Glomerular endothelial cell (primary cell): ENCODE measurements at places on chromosomes 3 and 15.

DNA sequence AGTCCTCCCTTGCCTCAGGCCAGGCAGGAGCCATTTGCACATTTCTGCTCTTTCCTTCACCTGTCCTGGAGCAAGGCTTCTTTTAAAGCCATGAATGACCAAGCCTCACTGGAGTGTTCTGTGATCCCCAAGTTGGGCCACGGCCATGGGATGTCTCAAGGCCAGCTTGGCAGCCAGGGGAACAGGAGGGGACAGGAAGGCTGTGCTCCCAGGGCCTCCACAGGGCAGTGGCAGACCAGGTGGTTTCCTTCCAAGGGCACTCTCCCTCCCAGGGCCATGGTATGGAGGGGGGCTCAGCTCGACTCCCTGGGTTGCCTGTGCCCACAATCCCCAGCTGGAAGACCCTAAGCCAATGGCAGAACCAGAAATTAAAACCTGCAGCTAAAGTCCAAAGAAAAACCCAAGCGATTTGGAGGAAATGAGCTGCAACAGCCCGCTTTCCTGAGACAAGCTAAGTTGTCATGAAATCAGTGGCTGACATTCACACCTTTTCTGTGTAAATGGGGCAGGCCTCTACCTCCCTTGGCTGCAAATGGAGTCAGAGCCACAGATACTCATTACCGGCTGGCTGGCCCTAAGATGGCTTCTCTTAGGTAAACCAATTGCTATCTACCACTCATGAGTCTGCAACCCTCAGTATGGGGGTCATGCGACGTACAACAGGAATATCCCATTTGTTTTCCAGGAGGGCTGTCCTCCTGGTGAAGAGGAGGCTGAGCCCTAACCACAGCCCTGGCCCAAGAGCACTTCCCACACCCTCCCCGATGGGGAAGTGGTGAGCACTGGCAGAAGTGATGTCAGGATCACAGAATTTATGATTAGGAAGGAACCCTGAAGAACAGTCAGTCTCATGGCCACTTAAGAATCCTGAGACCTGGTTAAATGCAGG lies 83.3 kb downstream of the SNRK start:
- no peak for DNase-seq

DNA sequence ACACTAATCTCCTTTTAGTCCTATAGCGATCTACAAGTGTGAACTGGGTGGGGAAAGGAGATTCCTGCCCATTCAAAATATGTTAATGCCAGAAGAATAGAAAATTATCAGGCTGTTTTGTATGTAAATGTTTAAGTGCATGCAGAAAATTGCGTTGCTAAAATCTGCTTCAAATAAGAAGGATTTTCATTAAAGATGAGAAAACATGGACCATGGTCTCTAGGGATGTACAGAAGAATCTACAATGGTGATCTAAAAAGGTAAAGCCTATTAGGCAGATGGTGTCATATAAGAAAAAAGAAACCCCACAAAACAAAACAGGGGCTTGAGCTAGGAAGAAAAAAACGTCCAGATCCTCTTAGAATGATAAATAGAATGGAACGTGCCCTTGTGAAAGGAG lies 287.5 kb upstream of the ROBO1 start:
- DNase-seq, result no peak

DNA sequence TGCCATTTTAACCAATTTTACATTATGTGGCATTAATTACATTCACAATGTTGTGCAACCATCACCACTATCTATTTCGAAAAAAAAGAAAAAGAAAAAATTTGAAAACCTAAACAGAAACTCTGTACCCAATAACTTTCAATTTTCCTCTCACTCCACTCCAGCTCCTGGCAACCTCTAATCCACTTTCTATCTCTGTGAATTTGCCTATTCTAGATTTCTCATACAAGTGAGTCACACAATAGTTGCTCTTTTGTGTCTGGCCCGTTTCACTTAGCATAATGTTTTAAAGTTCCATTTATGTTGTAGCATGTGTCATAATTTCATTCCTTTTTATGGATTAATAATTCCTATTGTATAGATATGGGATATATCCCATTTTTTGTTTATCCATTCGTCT lies 53.3 kb upstream of the TBC1D5 start:
- DNase-seq, result no peak

- no peak for DNase-seq
These were observed 6.7 kb downstream of the EOMES start for GRCh38 chr3:27715454-27715806.

GRCh38 chr15:65365229-65365628 lies 12.6 kb downstream of the IGDCC3 start:
- no peak for DNase-seq

DNA sequence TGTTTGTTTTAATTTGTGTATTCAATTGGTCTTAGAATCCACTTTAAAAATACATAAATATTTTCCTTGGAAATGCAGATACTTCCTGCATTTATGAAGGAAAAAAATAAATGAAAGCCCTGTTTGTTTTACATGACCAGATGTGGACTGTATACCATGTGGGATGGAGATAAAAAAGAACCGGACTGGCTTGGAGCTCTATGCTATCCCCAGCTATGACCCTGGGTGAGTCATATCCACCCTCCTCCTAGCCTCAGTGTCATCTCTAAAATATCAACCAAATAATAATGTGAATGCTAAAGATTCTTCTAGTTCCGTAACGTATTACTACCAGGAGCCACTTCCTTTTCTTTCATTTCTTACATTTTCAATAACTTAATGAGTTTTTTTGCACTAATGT lies 44.5 kb upstream of the PDZRN3 start:
- no peak for DNase-seq

GRCh38 chr3:23213813-23214212 lies 10.7 kb downstream of the UBE2E2 start:
- no peak for DNase-seq

DNA sequence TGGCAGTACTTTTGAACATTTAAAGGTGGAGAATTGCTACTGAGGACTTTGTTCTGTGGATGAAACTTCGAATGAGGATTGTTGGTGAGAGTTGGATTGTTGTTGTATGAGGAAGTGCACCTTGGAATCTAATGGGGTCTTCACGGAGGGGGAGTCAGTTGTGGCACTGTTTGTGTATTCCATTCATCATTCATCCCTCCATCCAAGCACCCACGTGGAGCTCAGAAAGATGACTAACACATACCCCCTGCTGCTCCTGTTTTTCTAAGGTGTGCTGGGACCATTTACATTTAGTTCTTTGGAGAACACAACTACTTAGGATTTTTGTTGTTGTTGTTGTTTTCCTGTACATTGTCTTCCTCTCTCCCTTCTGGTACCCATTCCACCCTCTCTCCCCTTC lies 122.6 kb downstream of the IGF1R start:
- no peak for DNase-seq

- no peak for DNase-seq
These were observed 28.6 kb upstream of the UTS2B start for GRCh38 chr3:191358929-191359328.

DNA sequence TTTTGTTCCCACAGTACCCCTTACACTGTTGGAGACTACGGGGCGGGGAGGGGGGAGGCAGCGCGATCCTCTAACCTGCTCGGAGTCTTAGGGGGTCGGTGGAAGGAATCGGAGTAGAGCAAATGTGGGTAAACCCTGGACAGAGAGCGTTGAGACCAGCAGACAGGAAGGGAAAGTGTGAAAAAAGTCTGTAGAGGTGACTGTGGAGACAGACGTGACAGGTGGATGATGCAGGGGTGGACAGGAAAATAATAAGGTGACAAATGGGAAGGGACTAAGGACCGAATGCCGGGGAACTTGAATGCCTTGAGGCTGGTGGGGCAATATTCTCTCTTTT lies 424 bp downstream of the EAF2 start:
- DNase-seq, result no peak

- DNase-seq, result no peak
These were observed 429.5 kb downstream of the NLGN1 start for GRCh38 chr3:173826901-173827609.

GRCh38 chr3:14616606-14617507 lies 34.7 kb upstream of the CCDC174 start:
- no peak for DNase-seq

DNA sequence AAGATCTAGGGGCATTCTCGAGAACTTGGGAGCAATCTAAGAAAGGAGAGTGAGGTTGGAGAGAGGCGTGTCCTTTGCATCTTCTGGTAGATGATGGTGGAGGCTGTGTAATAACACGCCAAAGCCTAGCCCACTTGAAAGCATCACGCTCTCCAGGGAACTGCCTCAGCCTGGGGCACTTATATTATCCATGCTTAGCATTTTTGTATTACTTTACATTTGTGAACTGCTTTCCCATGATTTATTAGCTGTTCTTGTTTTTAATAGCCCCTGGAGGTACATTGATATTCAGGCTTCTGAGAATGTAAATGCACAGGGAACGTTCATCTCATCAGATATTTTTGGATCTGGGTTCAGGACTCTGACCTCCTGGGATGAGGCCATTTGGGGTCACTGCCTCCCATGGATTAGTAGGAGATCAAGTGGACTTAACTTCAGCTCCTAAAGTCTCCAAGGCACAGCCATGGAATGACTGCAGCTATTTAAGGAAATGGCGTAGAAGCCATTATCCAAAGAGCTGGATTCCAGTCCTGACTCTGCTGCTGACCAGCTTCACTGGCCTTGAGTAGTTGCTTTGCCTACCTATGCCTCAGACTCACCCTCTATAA lies 124.9 kb downstream of the LPP start:
- no peak for DNase-seq

- no peak for DNase-seq
These were observed 765 bp upstream of the UBE2E2 start for GRCh38 chr3:23202203-23202920.

DNA sequence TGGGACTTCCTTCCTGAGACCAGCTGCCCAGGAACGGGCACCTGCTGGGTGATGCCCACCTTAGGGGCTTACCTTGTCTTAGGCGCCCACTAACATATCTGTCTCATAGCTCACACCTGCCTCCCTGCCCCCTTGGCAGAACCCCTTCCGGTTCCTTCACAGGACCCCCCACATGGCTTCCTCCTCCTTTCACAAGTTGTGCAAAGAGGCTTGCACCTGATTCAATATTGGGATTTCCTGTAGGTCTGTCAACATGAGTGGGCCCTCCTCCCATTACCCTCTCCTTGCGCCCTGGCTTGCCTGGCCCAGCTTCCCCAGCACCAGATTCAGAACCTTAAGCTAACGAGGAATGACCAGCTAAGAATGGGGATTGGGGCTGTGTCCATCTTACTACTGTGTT lies 633 bp downstream of the THPO start:
- DNase-seq, result no peak

GRCh38 chr3:42610976-42611375 lies 10.5 kb downstream of the NKTR start:
- DNase-seq, result no peak

DNA sequence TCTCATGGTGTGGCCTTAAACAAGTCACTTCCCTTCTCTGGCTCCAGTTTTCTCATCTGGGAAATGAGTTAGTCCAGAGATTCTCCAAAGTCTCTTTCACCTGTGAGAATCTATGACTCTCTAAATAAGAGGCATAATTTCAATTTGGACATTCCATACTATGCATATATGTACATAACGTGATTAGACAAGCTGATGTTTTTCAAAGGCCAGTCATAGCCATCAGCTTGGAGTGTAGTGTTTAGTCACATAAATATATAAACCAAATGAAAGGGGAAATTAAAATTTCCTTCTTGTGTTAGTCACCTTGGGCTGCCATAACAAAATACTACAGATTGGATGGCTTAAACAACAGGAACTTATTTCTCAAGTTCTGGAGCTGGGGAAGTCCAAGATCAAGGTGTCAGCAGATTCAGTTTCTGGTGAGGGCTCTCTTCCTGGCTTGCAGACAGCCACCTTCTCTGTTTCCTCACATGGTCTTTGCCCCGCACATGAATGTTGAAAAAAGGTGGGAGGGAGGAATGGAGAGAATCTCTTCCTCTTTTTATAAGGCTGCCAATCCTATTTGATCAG lies 19.4 kb downstream of the TMEM41A start:
- DNase-seq, result no peak

- DNase-seq, result no peak
These were observed 933 bp upstream of the APEH start for GRCh38 chr3:49673121-49673714.

GRCh38 chr3:159982442-159982974 lies 6.1 kb upstream of the IL12A start:
- no peak for DNase-seq

- DNase-seq, result peak; percentile 72
These were observed at the start of gene SMAD6 for GRCh38 chr15:66702035-66702786. SMAD6 (plus strand) TSS chr15:66702236; CDS start chr15:66703259, 1,023 bp downstream.

GRCh38 chr3:17645074-17645698 lies 97.2 kb downstream of the TBC1D5 start:
- DNase-seq, result no peak

DNA sequence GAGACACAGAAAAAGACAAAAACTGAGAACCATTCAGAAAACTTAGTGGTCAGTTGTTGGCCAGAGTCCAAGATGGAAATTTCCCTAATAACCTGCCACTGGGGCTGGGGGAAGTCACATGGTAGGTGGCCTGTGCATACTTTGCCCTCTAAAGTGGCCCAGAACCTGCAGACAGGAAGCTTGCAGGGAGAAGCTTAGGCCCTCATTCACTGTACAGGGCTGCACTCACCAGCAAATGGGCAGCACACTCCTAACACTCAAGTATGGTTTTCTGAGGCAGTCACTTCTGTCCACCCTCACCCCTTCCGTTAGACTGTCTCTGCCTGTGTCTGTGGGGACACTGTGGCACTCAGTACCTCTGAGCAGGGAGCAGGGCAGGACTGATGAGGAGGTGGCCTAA lies 14.5 kb upstream of the RNU6-1 start:
- DNase-seq, result no peak

GRCh38 chr3:124149081-124149480 lies 157.2 kb upstream of the ROPN1 start:
- DNase-seq, result no peak

- no peak for DNase-seq
These were observed 108.5 kb downstream of the SAMMSON start for GRCh38 chr3:70108072-70108471.

DNA sequence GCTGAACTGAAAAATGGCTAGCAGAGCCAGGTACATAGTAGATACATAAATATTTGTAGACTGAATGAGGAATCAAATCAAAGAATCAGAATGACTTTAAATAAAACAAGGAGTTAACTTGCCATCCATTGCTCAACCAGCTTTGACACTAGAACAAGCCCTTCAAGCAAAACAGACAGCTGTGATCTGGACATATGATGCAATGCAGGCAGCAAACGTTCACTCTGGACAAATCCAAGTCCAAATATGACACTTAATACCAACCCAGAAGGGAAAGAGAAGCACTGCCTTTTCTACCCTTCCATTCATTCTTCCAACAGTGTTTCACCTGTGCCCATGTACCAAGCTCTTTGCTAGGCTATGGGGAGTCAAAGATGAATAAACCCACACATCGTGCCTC lies 4.5 kb downstream of the THRB start:
- DNase-seq, result no peak

GRCh38 chr15:45669422-45669821 lies 34.6 kb downstream of the SQOR start:
- no peak for DNase-seq

GRCh38 chr3:61158667-61159066 lies 92.6 kb downstream of the FHIT start:
- no peak for DNase-seq

DNA sequence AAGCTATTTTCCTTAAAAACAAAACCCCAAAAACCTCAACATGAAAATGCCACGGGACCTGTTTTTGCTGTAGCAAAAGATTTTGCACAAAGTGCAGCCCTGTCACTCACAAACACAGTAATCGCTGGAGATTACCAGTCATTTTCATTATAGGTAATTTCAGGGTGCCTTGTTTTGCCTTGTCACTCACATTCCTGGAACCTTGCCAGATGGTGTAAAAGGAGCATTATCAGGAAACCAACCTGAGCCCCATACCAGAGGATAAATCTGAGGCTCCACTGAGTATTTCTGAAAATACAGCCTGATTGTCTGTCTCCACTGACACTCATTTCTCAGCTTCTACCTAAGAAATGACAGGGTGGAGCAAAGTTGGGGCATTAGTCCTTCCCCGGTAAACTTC lies 791.3 kb upstream of the LMCD1 start:
- no peak for DNase-seq
